NCI-H1092 (cell line): ENCODE measurements at places on chromosomes 5 and 9.
A peak's percentile ranks its signal among the peaks of the same experiment; 100 is the strongest.

- DNase-seq, result no peak
Measured at GRCh38 chr5:102119252-102119651, 176.8 kb downstream of the SLCO4C1 start.

DNA sequence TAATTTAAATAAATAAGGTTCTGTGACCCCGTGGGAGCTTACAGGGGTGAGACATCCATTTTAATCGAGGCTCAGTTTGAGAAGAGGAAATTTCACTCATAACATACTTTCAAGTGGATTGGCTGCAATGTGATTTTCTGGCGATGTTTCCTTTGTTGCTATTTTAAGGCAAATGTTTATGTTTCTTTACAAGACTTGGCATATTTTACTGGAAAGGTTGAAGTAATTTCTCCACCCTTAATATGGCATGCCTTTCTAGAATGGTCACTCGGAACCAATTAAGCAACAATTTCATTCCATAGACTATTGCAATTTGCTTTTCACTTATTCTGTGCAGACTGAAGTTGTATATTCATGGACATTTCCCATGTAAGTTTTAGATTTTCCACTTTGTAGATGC, 438.0 kb upstream of the WWC1 start:
- DNase-seq, result no peak

GRCh38 chr9:115850548-115851304, 302.9 kb upstream of the PAPPA start:
- no peak for DNase-seq

DNA sequence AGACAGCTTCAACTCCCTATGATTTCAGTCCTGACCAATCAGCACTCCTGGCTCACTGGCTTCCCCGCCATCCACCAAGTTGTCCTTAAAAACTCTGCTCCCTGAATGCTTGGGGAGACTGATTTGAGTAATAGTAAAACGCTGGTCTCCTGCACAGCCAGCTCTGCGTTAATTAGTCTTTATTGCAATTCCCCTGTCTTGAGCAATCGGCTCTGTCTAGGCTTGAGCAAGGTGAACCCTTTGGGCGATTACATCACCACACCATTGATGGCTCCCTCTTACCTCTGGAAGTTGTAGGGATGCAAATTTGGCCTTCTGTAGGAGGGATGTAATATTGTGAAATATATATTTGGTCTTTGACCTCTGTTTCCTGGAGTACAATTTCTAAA, 2.9 kb upstream of the SLC23A1 start:
- no peak for DNase-seq

DNA sequence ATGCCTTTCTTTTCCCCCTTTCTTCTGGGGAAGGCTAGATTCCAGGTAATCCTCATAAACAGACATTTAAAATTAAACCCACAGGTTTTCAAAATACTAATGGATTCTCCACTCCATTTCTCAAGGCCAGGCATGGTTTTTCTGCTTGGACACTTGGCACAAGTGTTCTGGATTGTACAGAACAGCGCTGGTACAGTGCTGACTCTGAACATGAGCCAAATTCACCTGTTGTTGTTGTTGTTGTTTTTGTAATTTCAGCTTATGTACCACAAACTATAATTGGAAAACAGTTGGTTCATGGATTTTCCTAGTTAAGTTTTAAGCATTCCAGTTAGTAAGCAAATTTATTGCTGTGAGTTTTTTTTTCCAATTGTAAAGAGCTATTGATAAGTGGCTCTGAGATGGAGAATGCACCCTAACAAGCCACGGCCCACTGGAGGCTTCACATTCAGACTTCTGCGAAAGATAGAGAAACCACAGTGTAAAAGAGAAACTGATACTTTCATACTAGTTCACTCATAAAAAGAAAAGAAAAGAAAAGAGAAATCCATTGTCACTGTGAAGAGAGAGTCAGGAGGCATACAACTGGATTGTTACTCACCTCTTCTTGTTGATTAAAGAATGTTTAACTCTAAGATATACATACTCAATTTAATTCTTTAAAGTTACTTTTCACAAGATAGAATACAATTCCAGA, 16.2 kb upstream of the ITGA1 start:
- no peak for DNase-seq

- DNase-seq, result no peak
Measured at GRCh38 chr9:27561685-27562084, 11.6 kb downstream of the C9orf72 start.

DNA sequence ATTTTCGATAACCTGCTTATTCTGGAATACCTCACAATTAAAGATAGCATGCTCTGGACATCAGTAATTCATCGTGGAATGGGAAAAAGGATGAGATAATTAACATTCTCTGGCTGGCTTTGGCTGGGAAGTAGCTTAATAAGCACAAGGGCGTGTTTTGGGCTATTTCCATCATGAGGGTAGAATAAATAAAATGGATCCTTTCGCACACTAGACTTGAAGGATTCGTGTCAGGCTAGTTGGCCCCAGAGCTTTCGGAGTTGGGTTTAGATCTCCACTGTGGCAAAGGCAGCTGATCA, 151.2 kb upstream of the ADRA1B start:
- no peak for DNase-seq

DNA sequence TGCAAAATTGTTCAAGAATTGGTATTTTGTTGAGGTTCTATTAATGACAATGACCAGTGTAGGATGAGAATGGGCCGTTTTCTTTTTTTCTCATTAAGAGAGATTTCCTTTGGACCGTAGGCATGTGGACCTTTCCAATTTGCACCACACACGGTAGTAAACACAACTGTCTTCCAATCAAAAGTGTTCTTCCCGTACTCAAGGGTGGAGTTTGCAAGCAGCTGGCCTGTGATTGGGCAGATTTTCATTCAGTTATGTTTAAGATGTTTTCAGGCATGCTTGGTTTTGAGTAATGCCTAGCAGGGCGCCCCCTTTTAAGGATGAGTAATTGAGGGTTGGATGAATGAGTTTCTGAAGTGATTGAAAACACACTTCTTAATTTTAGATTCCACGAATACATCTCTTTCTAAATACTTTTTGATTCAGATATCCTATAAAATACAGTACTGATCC, 2.5 kb downstream of the KDM3B start:
- no peak for DNase-seq

GRCh38 chr5:68010740-68011139, 204.8 kb upstream of the PIK3R1 start:
- no peak for DNase-seq

DNA sequence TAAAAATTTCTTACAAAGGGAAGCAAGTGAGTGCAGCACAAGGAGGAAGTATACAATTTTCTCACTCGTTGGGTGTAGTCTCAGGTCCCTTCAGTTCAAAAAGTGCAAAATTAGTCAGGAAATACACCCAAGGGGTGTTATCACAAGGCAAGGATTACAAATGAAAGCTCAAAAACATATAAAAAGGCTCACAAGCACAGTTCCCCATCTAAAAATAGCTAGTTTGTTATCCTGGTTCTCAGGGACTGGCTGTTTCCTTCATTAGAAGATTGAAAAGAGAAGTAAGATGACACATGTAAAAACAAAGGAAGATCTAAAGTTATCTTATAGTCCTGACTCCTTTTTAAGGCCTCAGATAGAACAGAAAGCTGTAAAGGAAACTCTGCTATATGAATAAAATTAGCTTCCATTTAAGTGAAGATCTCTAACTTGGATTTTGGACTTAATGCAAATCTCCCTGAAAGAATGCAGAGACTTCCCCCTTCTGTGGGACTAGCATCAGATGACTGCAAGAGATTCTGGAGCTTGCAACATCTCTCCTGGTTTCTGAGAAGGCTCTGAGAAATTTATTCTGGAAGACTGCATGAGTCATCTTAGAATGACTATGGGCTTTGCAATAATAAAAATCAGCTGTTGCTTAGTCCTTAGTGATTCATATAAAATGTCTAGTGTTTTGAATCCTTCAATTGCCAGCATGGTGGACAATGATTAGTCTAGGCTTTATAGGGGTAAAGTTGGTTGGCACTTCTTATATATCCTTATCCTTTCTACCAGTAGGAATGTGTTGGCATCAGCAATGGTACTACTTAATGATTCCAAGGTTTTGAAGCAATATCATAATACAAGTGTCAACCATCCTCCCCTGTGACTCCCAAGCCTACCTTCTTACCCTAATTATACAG, 25.4 kb downstream of the DAB2 start:
- DNase-seq, result no peak

GRCh38 chr9:77907585-77907984, 124.0 kb downstream of the GNAQ start:
- no peak for DNase-seq

DNA sequence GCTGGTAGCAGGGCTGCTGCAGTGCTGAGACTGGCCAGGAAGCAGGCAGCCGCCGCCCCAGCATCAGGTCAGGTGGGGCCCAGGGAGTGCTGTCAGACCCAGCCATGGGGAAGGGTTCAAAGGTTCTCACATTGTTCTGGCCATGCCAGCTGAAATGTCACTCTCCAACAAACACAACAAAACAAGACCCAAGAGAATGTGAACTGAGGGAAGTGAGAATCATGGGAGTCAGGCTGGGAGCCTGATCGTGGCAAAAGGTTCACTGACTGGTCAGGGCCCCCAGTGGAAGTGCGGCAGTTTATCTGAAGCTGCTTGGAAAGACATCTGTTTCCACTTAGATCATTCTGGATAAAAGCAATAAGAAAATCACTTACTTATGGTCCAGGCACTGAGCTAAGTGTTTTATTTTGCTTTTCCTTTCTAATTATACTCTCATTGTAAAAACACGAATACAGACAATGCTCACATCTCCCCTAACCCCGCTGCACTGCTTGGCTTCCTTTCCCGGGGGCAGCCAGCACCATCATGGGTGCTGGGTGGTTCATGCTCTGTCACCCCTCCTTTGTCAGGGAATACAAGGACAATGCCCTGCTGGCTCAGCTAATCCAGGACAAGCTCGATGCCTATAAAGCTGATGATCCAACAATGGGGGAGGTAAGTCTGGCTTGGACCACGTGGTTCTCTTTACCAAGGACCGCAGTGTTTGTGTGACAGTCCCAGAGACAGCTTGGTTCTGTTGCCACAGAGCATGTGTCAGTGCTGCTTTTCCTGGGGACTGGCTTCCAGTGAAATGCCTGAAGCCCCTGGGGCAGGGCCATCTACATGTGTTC, 41.9 kb upstream of the CFAP157 start:
- no peak for DNase-seq

DNA sequence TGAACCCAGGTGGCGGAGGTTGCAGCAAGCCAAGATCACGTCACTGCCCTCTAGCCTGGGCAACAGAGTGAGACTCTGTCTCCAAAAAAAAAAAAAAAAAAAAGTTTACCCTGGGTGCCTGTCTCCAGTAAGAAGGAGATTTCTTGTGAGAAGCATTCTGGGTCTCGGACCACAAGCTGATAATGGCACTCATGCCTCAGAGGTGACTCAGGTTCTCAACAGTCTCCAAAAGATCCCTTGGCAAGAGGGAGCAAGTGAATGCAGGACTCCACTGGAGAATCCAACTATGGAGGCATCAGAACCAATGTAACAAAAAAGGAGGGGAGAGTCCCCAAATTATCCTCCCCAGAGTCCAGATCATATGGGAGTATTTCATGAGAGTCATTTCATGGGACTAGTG, 106.0 kb upstream of the LRRTM2 start:
- no peak for DNase-seq

DNA sequence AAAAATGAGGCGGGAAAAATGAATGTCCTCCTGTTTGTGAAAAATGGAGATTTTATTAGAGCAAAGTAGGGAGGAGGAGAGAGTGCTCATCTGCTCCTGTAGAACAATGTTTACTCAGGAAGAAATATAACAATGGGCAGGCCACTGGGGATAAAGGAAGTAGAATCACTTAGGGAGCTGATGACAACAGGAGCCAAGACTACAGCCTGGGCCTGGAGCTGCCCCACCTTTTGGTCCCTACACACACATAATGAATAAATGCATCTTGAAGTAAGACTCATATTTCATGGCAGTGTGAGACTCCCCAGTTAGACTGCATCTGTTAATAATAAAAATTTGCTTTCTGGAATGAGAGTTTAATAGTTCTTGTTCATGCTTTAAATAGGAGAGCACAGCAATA, 1939.8 kb downstream of the EFNA5 start:
- DNase-seq, result no peak

DNA sequence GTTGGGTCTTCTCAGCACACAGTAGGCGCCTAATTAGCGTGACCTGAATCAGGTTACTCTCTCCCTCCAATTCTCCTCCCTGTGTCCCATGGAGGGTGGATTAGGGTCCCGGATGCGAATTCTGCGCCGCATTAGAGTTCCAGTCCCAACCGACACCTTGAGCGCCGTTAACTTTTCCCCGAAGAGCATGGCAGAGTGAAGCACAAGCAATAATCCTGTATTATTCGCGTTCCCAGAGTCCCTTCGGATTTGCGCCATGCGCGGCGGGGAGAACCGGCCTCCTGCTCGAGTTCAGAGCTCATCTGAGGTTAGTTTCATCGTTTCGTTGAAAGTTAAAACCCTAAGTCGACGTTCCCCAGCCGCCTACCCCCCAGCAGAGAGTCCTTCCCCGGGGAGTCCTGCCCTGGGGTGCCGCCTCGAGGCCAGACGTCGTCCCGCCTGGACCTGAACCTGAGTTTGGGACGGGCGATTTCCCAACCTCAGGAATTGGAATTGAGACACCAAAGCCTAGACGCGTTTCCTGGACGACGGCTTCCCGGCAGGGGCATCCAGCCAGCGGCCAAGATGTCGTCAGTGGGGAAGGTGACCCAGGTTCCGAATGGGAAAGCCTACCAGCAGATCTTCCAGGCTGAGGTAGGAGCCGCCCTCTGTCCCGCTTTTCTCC, at the start of gene CCDC180:
TSS of gene CCDC180 (plus strand) at position 160 of the 664 bp plus-strand sequence. CDS start at position 565, 405 bp downstream.
- no peak for DNase-seq

GRCh38 chr9:132575005-132575609, 7.3 kb upstream of the BARHL1 start:
- DNase-seq, result peak; percentile 75

DNA sequence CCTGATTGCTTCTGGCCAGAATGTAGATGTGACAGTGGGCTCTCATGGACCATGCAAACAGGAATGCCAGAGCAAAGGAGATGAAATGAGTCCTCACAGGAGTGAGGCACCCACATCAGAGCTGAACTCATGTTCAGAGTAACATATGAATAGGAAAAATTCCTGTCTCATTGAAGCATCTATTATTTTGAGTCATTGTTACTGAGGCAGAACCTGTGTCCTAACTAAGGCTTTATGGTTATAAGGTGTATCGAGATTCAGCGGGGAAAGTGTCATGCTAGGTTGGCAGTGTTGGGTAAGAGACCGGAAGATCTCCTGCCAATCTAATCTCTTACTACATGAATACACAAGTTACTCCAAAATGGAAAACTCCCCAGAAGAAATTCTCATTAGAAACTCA, 304.1 kb downstream of the TRPM3 start:
- no peak for DNase-seq

GRCh38 chr5:3359642-3360041, 236.0 kb upstream of the IRX1 start:
- DNase-seq, result no peak

GRCh38 chr5:168976311-168976970, 324.5 kb downstream of the SLIT3 start:
- DNase-seq, result no peak

- no peak for DNase-seq
Measured at GRCh38 chr5:58860680-58861079, 277.8 kb downstream of the RAB3C start.

- DNase-seq, result no peak
Measured at GRCh38 chr5:78644129-78644528, 4.4 kb downstream of the LHFPL2 start.
